ENCODE measurements at places on chromosomes 5 and 9.

DNA sequence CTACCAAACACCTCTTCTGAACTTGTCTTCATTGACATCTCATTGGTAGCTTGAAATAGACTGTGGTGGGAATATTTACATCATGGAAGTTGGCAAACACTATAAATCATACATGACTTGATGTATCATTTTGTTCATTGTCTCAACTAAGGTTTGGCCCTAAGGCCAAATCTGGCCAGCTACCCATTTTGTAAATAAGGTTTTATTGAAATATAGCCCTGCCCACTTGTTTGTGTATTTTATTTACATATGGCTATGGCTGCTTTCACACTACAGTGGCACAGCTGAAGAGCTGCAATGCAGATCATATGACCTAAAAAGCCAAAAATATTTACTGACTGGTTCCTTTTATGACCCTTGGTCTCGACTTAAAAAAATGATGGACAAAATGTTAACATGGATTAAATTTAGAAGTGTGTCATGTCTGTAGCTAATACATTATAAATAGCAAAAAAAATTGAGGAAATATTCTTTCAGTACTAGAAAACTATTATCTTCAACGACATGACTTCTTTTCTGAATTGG is 22.1 kb downstream of the FAM240B start:
- DNase-seq = no peak

DNA sequence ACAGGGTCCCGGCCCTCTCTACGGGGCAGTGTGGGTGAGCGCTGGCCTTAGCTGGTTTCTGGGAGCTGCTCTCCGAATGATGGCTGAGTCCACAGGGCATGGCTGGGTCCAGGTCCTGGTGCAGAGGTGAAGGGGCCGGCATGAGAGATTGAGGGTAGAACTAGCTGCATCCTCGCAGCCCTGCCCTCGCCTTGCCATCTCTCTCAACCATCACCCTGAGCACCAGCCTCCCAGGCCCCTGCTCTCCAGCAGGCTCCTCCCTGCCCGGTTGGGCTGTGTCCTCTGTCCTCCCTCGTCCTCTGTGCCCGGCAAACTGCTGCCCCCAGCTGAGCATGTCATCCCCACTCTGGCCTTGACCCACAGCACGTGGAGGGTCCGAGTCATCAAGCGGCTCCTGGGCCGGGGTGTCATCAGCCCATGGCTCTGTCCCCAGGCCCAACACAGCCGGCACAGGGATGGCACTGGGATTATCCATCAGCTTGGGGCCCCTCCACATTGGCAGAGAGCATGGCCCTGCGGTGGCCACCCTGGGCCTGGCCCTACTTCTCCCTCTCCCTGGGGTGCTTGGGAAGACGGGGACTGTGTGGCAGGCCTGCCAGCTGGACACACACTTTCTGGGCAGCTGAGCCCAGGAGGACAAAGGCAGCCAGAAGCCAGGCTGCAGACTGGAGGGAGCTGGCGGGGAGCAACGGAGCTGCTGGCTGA is 8.4 kb downstream of the FLT4 start:
- DNase-seq = peak; percentile 5

- no peak for DNase-seq
Observed at GRCh38 chr9:126049088-126049487, 277.5 kb upstream of the MVB12B start.

DNA sequence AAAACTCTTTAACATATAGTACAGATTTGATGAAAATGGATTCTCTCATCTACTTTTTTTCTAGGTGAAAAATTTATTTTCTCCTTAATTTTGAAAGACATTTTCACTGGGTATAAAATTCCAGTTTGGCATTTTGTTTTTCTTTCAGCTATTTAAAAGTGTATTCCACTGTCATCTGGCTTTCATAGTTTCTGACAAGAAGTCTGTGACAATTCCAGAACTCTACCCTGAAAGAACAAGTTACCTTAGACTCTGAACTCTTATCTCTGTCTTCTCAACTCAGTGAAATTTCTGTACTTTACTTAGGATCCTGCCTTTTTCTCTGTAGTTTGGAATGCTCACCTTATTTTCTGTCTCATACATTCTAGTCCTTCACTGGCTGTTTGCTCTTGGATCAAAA is 161.7 kb downstream of the RANBP17 start:
- no peak for DNase-seq

DNA sequence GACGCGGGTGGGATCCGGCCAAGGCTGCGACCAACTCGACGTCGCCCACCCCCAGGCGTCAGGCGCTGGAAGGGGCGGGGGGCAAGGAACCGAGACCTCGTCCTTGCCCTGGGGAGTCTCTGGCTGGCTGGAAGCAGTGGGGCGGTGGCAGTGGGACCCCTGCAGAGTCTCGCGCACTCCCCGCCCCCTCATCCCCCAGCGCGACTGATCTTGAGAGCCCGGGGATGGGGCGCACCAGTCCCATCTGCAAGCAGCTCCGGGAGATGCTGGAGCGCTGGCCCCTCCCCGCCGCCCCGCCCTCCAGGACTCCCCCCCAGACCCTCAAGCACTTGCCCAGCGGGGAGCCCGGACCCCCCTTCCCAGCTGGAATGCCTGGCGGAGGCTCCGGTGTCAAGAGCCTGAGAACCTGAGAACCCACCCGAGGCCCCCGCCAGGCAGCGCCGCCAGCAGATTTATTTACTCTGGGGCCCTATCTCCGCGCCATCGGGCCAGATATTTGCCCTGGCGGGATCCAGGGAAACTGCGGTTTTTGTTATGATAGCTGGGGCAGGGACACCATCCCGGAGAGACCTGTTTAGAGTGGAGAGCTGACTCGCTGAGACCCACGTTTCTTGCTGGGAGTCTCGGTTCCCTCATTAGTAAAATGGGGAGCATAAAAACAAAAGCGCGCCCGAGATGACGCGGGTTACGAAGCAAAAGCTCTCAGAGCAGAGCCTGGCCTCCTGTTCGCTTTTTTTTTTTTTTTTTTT is 1.2 kb downstream of the PRRT1B start:
- no peak for DNase-seq

DNA sequence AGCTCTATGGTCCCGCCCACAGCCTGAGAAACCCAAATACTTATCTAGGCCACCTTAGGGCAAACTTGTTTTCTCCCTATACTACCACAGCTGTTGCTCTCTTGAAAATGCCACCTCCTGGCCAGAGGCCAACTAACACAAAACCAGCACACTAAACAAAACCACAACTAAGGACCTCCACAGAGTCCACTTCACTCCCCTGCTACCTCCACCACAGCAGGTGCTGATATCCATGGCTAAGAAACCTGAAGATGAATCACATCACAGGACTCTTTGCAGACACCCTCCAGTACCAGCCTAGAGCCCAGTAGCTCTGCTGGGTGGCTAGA is 108.4 kb downstream of the ALDH1A1 start:
- DNase-seq = no peak

DNA sequence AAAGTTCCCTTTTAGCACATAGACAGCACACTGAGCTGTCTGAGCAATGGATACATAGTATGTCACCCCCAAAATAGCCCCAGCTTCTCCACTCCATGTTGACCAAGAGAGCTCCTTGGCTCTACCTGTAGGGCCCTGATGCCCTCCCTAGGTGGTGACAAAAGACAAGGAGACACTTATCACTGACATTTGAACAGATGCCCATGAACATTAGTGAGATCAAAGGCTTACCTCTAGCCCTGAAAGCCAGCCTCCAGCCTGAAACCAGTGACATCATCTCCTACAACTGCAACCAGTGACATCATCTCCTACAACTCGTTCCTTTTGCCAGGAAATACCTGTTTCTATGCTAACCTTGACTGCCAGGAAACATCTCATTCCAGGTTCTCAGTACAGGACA is 122.7 kb downstream of the FSTL4 start:
- DNase-seq = no peak

GRCh38 chr5:168128557-168128956 is 162.9 kb upstream of the WWC1 start:
- DNase-seq = no peak

All from HAP-1 (cell line).